AG04450 (cell line): ENCODE measurements at places on chromosomes 7 and 10.

GRCh38 chr10:97025613-97026242 is 160.0 kb downstream of the SLIT1 start:
- DNase-seq, result no peak

DNA sequence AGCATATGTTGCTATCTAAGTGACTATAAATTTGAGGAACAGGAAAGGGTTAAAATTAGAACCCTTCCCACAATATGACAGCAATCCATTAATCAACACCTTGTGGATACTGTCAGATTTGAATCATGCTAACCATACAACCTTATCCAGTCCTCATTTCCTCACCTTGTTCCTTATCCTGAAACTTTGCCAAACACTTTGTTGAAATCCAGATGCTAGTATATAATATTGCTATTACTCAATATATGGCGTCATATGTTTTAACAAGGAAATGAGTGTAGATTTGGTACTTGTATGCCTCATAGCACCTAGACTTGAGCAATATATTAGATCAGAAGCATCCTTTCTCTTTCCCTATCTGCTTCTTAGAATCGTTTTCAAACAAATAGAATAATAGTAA is 66.3 kb upstream of the SLC25A13 start:
- DNase-seq, result peak; percentile 20

GRCh38 chr10:132151286-132151950 is 35.3 kb upstream of the DPYSL4 start:
- no peak for DNase-seq

GRCh38 chr7:17046259-17046658 is 164.5 kb upstream of the AGR3 start:
- no peak for DNase-seq

DNA sequence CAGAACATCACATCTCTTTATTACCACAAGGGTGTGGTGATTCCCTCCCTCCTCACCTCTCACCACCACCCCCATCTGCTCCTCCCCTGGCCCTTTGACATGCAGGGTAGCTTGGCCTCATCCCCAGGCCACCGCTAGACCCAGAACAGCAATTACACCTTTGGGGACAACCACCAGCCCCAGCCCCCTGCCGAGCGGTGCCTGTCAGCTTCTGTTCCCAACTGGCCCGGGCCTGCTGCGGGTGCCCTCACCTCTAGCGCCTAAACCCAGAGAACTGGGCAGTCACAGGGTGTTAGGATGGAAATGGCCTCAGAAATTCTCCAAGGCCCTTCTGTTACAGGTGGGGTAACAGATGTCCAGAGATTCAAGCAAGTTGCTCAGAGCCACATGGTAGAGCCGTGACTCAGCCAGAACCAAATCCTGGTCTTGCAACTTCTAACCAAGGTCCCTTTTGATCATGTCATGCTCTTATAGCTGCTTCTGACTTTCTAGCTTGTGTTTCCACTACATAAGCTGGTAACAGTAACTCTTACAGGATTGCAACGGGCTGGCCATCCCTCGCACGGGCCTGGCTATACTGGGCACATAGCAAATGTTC is 78.0 kb downstream of the PRKAG2 start:
- no peak for DNase-seq

- no peak for DNase-seq
These were observed 754.8 kb downstream of the KCNMA1 start for GRCh38 chr10:76882796-76883195.

GRCh38 chr7:47688311-47689100 is 106.6 kb upstream of the TNS3 start:
- DNase-seq, result no peak

DNA sequence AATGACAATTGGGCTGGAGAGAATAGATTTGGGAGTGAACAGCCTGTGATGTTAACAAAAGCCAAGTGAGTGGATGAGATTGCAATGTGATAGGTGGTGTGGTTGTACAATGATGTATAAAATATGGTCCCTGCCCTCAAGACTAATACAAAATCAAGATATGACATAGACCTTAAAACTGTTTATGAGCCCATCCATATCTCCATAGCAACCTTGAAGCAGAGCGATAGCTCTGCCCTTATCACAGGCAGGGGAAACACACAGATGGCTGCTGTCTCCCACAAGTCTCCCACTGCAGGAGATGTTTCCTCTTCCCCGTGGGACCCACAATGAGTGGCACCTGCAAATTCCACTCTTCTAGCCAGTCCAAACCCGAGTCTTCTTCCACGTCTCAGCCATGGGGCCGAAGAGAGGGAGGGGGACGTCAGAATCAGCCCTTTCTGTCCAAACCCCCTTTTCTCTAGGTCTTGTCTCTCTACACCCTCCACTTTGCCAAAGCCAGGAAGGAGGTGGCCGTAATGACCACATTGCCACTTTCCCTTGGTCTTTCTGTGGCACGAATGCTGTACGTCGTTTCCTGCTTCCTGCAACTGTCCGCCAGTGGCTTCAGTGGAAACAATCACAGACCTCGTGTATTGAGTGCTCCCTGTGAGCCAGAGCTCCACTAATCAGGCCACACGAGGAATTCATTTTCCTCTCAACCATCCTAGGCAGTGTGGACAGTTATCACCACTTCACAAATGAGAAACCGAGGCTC is 7.5 kb upstream of the TBXAS1 start:
- DNase-seq, result no peak

- no peak for DNase-seq
These were observed 683.7 kb downstream of the LRMDA start for GRCh38 chr10:76115131-76115470.

DNA sequence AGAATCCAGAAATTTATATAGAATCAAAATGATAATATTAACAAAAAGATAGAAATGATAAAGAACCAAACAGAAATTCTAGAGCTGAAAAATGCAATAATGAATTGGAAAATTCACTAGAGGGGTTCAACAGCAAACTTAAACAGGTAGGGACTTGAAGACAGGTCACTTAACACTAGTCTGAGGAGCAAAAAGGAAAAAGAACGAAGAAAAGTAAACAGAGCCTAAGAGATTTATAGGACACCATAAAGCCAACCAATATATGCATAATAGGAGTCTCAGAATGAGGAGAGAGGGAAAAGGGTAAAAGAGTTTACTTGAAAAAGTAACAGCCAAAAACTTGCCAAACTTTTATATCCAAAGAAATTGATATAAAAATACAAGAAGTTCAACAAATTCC is 44.3 kb upstream of the RET start:
- no peak for DNase-seq

GRCh38 chr10:72030762-72031543 is 57.4 kb downstream of the SPOCK2 start:
- no peak for DNase-seq

DNA sequence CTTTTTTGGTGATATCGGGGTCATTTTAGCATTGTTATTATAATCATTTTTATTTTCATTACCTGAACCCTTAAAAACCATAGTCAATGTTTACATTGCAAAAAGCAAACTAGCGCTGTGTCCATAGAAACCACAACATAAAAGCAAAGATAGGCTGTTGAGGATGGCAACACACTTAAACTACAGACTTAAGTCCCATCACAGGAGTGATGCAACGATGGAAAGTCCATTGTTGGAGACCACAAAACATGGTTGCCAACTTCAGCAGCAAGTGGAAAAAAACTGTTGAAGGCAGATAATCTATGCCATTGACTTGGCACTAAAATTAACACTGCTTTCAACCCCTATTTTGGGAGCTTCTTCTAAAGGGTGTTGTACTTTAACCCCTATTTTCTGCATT is 398.8 kb upstream of the IGFBP3 start:
- DNase-seq, result no peak

GRCh38 chr7:537911-538634 is 18.4 kb upstream of the PDGFA start:
- peak; percentile 63 for DNase-seq

DNA sequence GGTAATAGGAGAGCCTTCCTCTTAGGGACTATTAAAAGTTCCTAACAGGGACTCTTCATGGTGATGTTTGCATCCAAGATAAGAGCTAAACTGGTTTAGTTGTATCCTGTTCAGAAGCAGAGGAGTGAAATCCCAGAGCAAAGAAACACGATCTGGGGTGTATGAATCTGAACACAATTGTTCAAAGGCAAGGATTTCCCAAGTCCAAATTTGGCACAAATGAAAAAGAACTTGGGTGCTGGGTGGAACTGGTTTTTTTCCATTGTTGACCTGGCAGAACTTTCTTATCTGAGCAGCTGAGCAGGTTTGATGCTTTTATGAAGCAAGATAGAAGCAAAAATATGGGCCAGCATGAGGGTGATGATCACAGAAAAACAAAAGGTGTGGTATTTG is 6.0 kb downstream of the AGFG2 start:
- DNase-seq, result no peak

GRCh38 chr7:121344093-121344492 is 15.3 kb downstream of the WNT16 start:
- no peak for DNase-seq

DNA sequence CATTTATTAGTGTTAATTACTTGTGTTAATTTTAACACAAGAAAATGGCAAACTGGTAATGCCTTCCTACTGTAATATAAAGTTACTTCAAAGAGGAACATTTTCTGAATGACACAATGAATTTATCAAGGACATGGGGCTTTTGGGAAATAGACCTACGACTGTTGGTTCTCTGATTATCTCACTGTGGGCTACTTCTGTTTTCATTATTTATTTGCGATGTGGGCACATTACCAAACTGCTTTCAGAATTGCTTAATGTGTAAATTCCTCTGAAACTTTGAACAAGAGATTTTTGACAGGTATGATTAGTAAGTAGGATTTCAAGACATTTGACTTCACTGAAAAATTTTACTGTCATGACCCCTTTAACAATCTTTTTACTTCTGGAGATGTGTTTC is 535.6 kb downstream of the CNTNAP2 start:
- DNase-seq, result no peak

DNA sequence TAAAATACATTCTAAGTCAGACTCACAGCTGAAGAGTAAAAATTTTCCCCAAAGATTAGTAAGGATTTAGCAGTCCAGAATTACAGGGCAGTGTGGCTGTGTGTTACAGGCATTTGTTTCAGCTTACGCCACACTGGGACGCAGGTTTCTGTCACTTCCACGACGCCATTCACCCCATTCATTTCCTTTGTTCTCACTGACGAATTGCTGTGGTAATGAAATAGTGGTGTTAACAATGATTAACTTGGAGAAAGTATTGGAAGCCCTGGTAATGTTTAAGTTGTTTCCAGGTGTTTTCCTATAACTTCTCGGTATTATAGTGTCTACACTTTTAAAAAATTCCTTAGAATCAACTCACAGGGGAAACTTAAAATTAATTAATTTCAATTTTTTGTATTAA is 370.9 kb downstream of the SH2D4B start:
- DNase-seq, result no peak

GRCh38 chr10:59433720-59434428 is 71.5 kb upstream of the FAM13C start:
- no peak for DNase-seq

DNA sequence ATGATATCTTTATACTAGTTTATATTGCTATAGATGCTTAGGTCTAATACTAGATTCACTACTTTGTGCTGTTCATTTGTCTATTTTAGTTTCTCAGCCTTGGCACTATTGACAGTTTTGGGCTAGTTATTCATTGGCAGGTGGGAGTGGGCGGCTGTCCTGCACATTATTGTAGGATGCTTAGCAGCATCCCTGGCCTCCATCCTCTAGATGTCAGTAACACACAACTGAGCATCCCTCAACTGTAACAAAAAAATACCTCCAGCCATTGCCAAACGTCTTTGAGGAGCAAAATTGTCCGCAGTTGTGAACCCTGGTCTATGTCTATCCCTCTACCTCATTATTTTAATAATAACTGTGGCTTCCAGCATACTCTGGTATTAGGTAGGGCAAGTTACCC is 34.4 kb upstream of the PNLIP start:
- no peak for DNase-seq

DNA sequence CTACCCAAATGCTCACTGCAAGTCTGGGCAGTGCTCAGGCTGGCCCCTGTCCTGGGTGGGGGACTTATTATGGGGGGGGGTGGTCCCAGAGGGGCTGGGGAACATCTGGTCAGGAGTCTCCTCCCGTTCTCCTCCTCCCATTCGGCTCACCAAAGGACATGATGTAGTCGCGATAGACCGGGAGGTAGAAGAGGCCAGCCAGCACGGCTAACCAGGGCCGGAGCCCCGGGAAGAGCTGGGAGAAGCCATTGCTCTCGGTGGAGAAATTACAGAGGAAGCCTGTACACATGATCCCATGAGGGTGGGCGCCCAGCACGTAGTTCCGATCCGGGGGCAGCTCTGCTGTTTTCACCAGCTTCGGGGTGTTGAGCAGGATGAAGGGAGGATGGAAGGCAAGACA is 2.4 kb downstream of the MOGAT3 start:
- DNase-seq, result no peak

GRCh38 chr7:366161-366803 is 76.3 kb downstream of the FOXL3 start:
- no peak for DNase-seq

DNA sequence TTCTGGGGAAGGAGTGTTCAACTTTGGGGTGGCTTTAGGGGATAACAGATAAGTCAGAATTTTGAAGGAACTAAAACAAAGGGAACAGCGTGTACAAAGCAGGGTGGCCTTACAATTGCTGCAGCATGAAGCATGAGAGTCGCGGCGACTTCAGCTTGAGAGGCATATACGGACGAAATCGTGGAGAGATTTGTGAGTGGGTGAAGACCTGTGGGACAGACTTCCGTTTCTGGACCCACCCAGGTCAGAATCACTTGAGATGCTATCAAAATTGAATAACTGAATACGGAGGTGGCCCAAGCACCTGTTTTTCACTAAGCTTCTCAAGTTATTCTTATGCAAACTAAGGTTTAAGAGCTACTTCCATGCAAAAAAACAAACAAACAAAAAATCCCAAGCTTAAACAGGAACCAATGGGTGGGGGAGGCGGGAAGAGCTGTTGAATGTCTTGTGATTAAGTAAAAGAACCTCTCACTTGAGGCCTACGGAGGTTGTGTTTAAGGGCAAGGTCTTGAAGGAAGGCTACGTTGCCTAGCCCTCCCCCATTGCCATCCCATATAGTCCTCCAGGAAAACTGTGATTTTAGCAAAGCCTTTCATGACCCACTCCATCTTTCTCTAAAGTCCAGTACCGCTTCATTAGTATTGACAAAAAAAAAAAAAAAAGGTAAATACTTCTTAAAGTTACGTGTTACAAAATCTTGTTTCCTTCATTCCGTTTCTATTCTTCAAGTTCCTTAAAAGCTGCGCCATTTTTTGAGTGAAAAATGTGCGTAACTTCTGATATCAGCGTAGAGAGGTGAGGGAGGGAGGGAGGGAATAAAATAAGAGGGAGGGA is 1.3 kb upstream of the TRIM24 start:
- no peak for DNase-seq

GRCh38 chr7:46450886-46451285 is 529.8 kb upstream of the IGFBP3 start:
- no peak for DNase-seq

GRCh38 chr10:10156917-10157600 is 860.6 kb upstream of the CELF2 start:
- no peak for DNase-seq

GRCh38 chr7:44280993-44281721 is 44.2 kb downstream of the CAMK2B start:
- DNase-seq, result no peak

GRCh38 chr7:64618785-64619456 is 47.0 kb upstream of the ZNF107 start:
- no peak for DNase-seq

GRCh38 chr7:42161110-42161509 is 75.9 kb downstream of the GLI3 start:
- no peak for DNase-seq

- no peak for DNase-seq
These were observed 16.1 kb downstream of the LYZL1 start for GRCh38 chr10:29304995-29305335.

GRCh38 chr10:71252220-71252619 is 39.9 kb downstream of the UNC5B start:
- no peak for DNase-seq

- no peak for DNase-seq
These were observed 16.7 kb downstream of the FAM53B start for GRCh38 chr10:124727361-124727960.
